ENCODE measurements at places on chromosomes 2 and 18.

- no peak for DNase-seq
Observed at GRCh38 chr2:71559080-71559827, 105.9 kb downstream of the DYSF start.

GRCh38 chr18:46042571-46043123, 29.4 kb downstream of the PSTPIP2 start:
- DNase-seq, result no peak

GRCh38 chr2:152573168-152573567, 144.1 kb downstream of the PRPF40A start:
- no peak for DNase-seq

- DNase-seq, result no peak
Observed at GRCh38 chr2:205731583-205731981, 49.3 kb downstream of the NRP2 start.

GRCh38 chr18:52546686-52547346, 206.8 kb downstream of the DCC start:
- DNase-seq, result no peak

GRCh38 chr2:240646176-240646899, 21.1 kb downstream of the GPR35 start:
- DNase-seq, result no peak

GRCh38 chr2:190467575-190468083, 59.5 kb downstream of the MFSD6 start:
- DNase-seq, result no peak

DNA sequence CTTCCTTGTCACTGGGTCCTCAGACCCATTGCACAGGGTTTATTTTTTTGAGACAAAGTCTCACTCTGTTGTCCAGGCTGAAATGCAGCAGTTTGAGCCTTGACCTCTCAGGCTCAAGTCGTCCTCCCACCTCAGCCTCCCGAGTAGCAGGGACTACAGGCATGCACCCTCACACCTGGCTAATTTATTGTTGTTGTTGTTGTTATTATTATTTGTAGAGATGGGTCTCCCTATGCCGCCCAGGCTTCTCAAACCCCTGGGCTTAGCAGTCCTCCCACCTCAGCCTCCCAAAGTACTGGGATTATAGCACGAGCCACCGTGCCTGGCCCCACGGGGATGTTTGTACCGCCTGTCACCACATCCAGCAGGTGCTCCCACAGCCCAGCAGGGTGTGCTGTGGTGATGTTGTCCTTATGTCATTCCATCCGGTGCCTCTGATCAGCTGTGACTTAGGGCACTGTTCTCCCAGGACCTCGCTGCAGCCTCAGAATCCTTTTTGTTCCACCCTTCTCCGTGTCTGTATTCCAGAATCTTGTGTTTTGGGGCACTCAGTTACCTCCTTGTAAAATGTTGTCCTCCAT, 182.3 kb downstream of the INO80D start:
- peak; percentile 54 for DNase-seq

- no peak for DNase-seq
Observed at GRCh38 chr2:66960161-66960560, 437.0 kb upstream of the ETAA1 start.

GRCh38 chr18:35174093-35174731, 66.6 kb upstream of the ZNF397 start:
- no peak for DNase-seq

GRCh38 chr2:215527736-215528135, 91.9 kb upstream of the FN1 start:
- DNase-seq, result no peak

GRCh38 chr2:121558329-121558728, 27.6 kb downstream of the RNU4ATAC start:
- no peak for DNase-seq

DNA sequence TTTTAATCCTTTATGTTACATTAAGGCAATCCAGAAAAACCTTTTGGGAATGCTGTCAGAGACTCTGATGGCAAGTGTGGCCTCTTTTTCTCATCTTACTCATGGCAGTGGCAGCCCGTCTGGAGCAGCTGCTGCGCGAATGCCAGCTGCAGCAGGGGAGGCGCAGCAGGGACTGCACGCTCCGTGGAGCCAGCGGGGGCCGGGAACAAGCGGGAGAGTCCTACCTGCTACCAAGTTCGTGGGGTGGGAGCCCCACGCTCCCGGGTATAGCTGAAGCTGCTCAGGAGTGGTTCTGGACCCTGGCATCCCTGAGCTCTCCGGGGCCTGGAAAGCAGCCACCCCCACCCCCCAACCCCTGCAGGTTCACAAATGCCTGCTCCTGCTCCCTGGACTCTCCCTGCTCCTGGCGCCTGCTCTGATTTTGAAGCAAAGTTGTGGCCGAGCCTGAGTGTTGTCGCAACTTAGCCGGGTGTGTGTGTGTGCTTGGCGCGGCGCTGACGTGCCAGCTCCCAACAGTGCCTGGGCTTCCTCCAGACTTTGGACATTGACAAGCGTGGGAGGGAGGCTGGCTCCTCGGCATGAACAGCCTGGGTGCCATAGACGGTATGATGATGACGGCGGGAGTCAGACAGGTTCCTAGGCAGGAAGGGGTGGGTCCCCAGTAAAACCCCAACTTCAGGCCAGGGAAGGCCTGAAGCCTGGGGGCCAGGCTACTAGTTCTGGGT, 21.7 kb downstream of the TMX3 start:
- no peak for DNase-seq

- no peak for DNase-seq
Observed at GRCh38 chr18:61333271-61333745, at the start of gene CDH20. CDH20 (plus strand) TSS chr18:61333430.

GRCh38 chr2:20348542-20348941, 2.1 kb downstream of the PUM2 start:
- no peak for DNase-seq

GRCh38 chr18:50622320-50622719, 62.4 kb downstream of the MAPK4 start:
- DNase-seq, result no peak

GRCh38 chr2:99417396-99417795, 72.4 kb downstream of the REV1 start:
- DNase-seq, result no peak

- peak; percentile 60 for DNase-seq
Observed at GRCh38 chr2:216023055-216023648, 9.8 kb upstream of the MREG start.

- DNase-seq, result no peak
Observed at GRCh38 chr2:144401036-144401435, 118.9 kb downstream of the ZEB2 start.

GRCh38 chr2:67130531-67131256, 266.4 kb upstream of the ETAA1 start:
- no peak for DNase-seq

- DNase-seq, result no peak
Observed at GRCh38 chr2:64651590-64651989, 2.1 kb downstream of the SERTAD2 start.

- DNase-seq, result no peak
Observed at GRCh38 chr2:2575870-2576386, 244.9 kb upstream of the MYT1L start.

DNA sequence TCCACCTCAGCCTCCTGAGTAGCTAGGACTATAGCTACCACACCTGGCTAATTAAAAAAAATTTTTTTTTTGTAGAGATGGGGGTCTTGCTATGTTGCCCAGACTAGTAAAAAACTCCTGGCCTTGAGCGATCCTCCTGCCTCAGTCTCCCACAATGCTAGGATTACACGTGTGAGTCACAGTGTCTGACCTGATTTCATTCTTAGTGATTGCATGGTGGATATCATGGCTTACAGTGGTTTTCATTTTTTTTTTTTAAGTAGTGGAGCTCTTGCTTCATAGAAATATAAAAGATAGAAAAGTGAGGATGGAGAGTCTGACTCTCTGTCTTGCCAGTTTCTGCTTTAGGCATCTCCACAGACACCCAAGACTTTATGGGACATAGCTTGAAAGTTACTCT, 83.6 kb downstream of the CDC42EP3 start:
- no peak for DNase-seq

DNA sequence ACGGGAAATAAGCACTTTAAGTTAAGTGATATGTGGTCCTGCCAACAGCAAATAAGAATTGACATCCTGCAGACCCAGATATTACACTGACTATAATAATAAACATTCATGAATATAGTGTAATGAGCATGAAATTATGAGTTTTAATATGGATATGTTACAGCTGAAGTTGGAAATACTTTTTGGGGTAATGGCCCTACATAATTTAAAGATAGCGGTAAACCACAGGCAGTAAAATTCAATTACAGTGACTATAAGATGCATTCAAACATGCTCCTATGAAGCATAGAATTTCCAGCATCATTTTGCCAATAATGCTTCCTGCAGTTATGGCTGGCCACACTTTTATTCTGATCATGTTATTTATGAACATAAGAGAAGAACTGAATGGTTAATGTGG, 49.4 kb upstream of the LRRTM4 start:
- no peak for DNase-seq

- no peak for DNase-seq
Observed at GRCh38 chr2:7165736-7166135, 248.5 kb downstream of the RNF144A start.

DNA sequence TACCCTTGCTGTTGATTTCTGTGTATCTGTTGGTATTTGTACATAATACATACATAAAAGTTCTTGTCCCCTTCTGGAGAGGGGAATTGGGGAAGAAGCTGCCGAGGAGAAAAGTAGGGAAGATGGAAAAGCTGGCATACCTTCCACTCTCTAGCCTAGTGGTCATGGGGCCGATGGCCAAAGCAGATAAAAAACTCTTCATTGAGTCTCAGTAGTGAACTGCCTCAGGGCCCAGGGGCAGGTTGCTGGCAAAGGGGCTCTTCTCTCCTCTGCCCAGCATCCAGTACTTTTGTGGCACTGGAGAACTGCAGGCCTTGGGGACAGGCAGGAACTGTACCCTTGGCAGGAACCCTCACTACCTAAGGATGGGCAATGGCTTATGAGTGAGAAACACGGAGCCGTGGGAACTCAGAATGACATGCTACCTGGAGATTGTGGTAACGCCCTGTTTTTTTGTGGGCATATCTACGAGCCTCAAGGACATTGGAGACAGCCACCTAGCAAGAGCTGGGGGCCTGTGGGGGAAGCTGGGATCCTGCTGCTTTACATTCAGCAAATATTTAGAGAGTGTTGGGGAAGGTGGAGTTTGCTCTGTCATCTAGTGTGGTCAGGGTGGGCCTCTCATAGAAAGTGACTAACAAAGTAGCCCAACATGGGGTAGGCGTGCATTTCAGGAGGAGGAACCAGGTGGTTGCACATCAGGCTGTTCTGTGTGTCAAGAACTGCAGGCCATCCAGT, 22.6 kb upstream of the ITGB6 start:
- no peak for DNase-seq

DNA sequence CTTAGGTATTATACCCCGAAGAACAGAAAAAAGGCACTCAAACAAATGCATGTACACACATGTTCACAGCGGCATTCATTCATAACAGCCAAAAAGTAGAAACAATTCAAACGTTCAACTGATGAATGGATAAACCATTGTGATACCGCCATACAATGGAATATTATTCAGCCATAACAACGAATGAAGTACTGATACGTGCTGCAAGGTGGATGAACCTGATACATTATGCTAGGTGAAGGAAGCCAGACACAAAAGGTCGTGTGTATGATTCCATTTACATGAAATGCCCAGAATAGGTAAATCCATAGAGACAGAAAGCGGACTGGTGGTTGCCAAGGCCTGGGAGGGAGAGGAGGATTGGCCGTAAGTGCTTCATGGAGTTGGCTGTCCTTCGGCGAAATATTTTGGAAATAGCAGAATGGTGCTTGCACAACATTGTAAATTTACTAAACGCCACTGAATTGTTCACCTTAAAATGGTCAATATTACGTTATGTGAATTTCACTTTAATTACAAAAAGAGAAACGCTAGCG, 750 bp upstream of the RMP24 start:
- no peak for DNase-seq

- DNase-seq, result no peak
Observed at GRCh38 chr18:62388855-62389760, 64.0 kb downstream of the TNFRSF11A start.

DNA sequence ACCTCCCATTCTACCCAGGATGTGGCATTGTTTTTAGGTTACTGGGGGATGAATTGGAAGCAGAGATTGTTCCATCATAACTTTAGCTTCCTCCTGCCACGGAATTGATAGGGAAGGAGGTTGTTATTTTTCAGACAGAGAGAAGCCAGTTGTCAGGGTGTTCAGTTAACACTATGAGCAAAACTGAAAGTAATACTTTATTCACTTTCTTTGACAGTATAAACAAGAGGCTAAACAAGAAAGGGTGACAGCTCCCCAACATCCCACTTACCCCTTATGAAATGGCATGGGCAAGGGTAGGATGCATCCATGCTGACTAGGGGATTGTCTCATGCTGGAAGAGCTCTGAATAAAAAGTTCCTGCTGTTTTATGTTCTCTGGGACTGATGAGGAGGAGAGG, 36.4 kb upstream of the GAREM1 start:
- no peak for DNase-seq

DNA sequence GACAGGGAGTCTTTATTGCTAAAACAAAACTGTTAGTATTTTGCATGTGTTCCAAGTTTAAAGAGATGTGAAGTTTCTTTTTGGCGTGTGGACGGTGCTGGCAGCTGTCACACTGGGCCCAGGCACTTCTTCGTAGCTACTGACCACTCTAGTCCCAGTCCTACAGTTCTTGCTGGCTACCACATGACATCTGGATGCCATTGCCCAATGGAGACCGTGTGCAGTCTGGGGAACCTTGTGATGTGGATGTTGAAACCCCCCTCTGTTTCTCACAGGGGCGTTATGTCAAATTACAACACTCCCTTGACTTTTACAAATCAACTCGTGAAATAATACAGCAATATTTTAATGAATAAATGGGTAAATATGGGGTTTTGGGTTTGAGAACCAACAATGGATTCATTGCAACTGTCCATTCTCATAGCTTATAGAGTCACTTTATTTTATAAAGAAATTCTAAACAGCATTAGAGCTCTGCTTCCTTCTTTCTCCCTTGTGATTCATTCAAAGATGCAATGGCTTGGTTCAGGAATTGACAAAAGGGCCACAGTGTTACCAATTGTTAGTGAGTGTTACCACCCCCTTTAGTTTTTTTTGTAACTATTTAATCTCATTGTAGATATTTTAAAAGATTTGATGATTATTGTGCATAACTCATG, 1.2 kb downstream of the GPD2 start:
- no peak for DNase-seq

DNA sequence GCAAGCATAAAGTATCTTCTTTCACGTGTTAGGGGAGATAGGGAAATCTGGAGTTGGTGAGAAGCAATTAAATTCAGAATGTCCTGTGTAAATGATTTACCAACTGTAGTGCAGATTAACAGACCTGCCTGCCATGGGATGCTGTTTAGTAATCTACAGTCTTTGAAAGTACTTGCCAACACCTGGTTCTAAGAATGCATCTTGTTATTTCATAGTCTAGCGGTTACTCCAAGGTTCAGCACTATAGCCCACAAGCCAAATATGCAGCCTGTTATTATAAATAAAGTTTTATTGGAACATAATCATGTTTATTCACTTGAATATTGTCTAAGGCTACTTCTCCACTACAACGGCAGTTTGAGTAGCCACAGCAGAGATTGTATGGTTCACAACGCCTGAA, 100.8 kb downstream of the OSBPL6 start:
- no peak for DNase-seq
